ENCODE measurements at places on chromosomes 2 and 18.

- DNase-seq = no peak
Observed at GRCh38 chr2:239870276-239870675, 154.9 kb downstream of the NDUFA10 start.

- no peak for DNase-seq
Observed at GRCh38 chr18:54843314-54843713, 15.0 kb downstream of the RAB27B start.

DNA sequence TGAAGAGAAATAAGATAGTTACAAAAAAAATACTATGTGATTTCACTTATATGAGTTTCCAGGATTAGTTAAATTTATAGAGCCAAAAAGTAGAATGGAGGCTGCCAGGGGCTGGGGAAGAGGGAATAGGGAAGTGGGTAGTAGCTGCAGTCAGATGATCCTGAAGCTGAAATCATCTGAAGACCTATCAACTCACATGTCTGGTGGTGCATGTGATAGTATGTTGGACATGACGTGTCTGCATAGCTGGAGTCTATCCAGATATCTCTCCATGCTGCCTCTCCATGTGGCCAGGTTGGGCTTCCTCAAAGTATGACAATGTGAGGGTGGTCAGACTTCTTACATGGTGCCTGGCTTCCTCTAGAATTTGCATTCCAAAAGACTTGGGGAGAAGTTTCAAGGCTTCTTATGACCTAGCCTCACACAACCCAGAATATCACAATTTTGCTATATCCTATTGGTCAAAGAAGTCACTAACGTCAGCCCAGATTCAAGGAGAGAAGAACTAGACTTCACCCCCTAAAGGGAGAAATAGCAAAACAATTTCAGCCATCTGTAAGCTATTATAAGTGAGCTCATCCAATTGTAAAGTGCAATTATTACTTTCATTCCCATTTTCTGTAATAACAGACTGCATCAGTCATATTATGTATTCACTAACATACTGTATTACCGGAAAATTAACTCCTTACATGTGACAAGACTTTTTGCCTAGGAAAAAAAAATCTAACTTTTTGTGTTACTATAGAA is 14.0 kb upstream of the ZNF396 start:
- no peak for DNase-seq

DNA sequence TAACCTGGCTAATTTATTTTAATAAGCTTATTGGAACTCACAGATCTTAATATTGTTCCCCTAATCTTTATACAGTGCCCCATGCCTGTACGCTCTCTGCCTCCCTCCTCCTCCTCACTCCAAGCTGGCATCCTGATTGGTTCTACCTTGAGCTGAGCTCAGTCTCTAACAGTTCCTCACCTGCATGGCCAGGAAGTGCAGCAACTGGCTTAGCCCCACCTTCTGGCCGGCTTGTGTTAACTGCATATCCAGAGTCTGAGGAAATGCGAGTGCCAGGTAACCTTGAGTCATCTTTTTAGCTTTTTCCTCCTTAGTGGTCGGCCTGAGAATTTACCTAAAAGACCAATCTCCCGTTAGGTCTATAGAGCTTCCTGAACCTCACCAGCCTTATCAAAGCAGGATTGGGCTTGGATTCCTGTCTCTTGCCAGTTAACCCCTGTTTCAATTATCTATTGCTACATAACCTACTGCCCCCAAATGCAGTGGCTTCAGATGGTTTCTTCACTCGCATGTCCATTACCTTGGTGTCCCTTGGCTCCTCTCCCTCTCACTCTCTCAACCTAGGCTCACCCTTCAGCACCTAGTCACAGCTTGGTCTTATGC is 89.5 kb upstream of the STK39 start:
- no peak for DNase-seq

DNA sequence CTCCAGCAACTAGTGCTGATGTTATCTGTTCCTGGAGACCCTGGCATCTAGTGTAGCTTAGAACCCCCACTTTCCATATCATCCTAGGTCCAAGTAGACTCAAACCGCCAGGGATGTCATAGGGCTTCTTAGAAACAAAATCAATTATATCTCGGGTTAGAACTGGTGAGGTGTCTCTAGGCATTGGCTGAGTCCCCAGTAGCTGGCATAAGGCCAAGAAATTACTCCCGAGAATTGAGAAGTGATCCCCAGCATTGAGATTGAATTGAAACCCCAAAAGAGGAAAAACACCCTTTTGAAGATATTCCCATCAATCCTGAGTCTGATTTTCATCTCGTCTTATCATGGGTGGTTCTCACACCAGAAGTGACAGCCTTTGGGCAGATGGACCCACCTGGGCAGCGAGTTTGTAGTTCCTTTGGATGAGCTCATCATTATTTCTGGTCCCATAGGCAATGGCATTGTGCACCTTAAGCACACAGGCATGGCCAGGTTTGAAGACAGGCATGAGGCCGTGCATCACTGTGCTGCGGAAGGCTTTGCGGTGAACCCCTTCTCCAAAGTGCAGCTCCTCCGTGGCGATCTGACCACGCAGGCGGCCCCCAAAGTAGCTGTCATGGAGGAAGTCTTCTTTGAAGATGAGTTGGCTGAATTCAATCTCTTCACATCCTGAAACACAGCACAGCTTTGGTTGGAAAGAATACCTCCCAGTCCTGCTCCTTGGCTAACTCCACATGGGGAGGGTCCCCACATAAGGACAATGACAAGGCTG is 112.2 kb downstream of the ALPK2 start:
- DNase-seq = no peak

DNA sequence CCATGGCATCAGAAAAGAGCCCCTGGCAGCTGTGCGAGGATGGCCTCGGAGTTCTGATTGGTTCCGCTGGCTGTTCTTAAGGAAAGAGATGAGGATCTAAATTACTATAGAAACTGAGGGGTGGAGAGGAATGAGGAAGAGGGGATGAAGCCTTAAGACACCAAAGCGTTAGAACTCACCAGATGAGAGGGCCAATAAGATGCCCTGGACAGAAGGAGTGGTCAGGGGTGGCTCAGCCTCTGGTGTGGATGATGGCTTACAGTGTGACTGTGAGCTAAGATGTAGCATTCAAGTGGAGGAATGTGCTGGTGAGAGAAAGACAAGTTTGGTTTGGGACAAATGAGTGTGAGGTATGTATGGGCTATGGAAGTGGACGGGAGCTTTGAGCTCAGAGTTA is 97.8 kb downstream of the ZFP36L2 start:
- DNase-seq = no peak

- DNase-seq = no peak
Observed at GRCh38 chr2:157486596-157487270, 42.8 kb upstream of the CYTIP start.

GRCh38 chr2:74079522-74080341 is 68.0 kb downstream of the BOLA3 start:
- no peak for DNase-seq

DNA sequence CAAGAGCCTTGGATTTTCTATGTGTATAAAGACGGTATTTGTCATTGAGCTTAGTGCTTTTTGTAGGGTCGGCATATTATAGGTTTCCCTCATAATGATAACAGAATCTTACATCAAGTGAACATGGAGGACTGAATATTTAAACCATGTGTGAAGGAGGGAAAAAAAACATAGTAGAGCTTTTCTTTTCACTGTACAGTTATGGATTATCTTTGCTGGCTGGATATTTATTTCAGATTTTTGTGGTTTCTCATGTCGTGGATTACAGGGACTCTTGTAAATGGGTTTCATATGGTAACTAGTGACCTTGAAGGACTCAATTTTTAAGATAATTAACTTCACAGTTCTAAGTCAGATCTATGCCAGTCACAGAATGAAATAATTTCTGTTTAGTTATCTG is 330.2 kb upstream of the NRP2 start:
- DNase-seq = no peak

DNA sequence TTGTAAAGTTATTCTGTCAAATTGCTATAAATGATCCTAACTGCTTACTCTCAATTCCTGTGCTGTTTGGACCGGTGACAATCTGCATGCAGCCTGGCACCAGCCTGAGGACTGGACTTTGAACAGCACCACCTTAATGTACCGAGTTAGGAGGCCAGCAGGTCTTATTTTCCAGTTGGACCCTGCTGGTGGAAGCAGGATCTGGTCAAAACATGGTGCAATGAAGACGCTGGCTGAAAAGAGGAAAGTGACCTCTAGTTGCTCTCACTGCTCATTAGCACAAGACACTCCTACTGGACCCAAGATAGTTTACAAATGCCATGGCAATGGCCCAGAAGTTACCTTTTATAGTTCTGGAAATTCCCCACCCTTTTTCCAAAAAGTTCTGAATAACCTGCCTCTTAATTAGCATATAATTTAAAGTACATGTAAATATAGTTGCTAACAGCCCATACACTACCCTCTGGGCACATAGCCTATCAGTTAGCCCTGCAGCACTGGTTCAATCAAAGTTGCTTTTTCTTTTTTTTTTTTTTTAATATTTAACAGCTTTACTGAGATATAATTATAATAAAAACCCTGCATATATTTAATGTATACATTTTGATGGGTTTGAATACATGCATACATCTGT is 35.8 kb downstream of the RBKS start:
- no peak for DNase-seq

DNA sequence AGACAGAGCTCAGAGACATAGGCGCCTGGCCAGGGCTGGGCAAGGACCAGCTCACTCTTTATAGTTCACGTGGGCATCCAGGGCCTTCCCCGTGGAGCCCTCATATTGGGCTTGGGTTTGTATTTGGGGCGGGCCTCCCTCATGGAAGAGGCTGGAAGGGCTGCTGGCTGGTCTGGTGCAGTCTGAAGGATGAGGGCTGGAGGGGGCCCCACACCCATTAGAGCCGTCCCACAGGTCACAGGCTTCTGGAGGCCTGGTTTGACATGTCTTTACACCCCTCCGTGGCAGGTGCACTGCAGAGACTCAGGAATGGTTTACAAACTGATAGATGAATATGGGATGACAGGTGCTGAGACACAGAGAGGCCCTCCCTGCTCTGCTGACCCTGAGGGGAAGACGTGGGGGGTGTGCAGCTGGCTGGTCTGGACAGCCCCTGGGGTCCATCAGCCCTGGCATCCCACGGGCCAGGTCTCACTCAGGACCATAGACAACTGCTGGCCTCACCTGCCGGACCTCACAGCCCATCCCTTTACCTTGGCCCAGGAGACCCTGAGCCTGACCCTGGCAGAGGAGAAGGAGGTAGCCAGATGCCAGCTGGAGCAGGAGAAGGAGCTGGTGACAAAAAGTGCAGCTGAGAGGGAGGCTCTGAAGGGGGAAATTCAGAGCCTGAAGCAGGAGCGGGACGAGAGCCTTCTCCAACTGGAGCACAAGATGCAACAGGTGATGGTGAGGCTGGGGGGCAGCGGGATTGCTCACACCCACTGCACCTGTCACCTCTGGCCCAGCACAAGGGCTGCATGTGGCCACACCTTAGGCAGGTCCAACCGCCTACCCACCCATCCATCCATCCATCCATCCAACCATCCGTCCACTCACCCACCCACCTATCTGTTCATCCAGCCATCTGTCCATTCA is 43.9 kb downstream of the CROCC2 start:
- DNase-seq = peak; percentile 45

GRCh38 chr18:44197832-44198611 is 482.7 kb upstream of the SETBP1 start:
- DNase-seq = no peak

- no peak for DNase-seq
Observed at GRCh38 chr2:149028377-149028776, 10.1 kb upstream of the LYPD6B start.

DNA sequence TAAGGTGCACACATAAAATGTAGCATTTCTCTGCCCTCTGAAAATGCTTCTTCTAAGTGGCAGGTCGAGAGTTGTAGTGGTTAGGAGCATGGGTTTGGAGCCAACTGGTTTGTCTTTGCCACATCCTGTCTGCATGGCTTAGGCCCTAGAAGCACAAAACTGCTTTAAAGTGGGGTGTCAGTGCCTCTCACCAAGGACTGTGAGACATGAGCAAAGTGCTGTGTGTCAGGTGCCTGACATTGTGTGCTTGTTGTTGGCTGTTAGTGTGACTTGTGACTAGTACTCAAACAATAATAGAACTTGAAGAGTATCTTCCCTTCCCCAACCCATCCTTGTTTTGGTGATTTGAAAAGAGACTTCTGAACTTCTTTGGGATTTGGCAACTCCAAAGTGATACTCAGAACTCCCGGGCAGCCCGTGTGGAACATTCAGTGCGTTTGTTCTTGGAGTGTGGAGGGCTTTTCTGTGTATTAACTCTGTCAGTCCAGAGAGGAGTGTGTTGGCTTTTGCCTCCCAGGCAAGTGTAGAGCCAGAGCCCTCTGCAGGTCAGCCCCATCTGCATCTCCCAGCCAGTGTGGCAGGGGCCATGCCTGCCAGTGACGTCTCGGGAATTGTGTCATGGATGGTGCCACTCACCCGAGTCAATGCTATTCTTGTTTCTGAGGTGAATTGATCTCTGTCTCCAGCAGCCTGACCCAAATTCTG is 5.0 kb downstream of the MGAT5 start:
- no peak for DNase-seq

GRCh38 chr2:232741294-232741693 is 35.1 kb downstream of the KCNJ13 start:
- DNase-seq = no peak

DNA sequence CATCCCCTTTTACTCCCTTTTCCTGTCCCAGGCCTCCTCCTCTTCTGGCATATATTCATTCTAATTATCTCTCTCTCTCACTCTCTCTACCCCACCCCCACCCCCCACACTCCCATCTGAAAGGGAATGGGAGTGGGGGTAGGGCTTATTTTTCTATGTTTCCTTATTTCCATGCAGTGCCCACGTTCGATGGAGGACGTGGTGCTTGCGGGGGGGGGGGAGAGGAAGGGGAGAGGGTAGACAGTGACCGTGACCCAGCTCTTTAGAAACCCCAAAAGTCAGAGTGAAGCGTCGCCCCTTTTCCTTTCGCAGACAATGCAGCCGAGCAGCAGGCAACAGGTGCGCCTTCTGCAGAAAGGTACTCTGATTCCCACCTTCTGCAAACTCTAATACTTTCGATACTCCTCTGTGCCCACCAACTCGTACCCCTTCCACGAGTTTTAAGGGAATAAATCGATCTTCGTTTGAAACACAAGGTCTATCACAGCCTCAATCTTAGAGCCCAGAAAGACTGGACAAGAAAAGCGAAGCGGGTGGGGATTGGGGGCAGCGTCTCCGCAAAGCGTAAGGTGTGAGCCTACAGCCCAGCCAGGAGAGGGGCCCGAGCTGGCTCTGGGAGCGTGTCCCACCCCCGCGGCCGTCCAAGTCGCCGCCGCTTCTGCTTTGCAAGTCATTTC is 891 bp upstream of the NR4A2 start:
- peak; percentile 64 for DNase-seq

DNA sequence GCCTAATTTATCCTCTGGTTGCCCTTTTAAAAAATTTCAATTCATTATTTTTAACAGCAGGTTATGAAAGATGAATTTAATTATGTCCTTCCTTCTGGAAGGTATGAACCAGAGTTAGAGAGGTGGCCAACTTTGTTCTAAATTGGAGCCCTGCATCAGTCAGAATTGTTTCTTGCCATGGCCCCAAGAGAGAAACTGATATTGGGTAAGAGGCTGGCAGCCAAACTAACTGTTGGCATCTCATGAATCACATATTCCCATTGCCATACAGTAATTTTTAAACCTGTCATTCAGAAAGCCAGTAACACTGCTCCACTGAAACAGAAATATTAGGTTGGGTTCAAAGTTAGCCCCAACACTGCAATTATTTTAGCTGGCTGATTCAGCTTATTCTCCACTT is 67.4 kb downstream of the SMAD2 start:
- DNase-seq = no peak

GRCh38 chr2:106126705-106127281 is 67.3 kb downstream of the UXS1 start:
- no peak for DNase-seq

- peak; percentile 65 for DNase-seq
Observed at GRCh38 chr2:107338059-107338458, 452.1 kb upstream of the ST6GAL2 start.

- DNase-seq = no peak
Observed at GRCh38 chr2:132497591-132497990, 81.0 kb downstream of the GPR39 start.

- no peak for DNase-seq
Observed at GRCh38 chr2:161238265-161238559, 70.0 kb upstream of the PSMD14 start.
